ENCODE measurements at places on chromosomes 11 and 22.
A peak's percentile ranks its signal among the peaks of the same experiment; 100 is the strongest.

DNA sequence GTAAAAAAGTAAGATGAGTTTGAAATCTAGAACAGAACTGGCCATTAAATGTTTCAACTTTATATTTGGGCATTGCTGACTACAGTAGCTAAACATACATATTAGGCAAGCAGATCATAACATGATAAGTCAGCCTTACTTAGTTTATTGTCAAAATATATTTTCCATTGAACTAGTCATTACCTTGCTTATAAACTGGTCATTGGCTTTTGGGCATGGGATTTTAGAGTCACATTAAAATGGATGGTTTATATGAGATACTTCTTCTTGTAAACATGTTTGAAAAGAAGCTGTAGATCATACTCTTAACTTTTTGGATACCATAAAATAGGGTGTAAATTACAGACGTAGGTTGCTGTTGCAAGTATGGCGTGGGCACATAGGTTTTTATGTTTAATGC, 2.7 kb downstream of the HIPK3 start:
- DNase-seq = no peak

GRCh38 chr11:116529271-116529670, 243.5 kb downstream of the BUD13 start:
- no peak for DNase-seq

GRCh38 chr11:109196016-109196415, 226.0 kb upstream of the C11orf87 start:
- DNase-seq = peak; percentile 35

DNA sequence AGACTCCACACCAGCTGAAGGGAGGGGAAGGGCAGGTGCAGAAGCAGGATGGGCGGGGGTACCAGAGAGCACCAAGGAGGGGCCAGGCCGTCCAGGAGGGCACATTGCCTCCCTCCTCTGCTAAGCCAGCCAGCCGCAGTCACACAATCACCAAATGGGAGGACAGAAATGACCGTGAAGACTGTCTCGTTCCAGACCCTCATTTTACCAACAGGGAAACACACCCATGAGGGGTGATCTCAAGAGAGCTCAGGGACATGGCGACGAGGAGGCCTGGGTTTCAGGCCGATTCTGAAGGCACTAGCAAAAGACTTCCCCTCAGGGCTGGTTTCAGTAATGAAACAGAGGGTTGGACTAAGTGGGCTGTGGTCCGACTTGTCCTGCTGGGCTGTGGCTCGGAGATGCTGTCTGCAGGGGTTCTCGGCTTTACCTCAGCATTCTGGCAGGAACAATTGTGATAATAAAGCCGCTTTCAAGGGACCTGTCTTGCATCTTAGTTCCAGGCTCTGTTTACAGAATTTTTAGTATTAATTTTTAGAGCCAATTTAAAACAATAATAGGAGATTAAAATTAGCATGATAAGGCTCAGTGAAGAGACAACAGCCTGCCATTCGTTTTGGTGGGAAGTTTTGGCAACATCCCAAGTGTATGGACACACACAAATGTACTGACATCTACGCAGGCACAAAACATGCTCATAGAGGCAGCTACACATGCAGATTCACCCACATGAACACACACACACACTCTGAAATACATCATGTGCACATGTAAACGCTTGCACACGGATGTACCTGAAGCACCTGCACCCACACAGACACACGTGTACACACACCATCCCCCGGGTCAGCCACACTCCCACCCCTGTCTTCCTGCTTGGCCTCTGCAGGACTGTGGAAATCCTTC, 2.0 kb upstream of the B3GAT1 start:
- DNase-seq = no peak

- DNase-seq = no peak
These were observed 8.4 kb downstream of the MRGPRF start for GRCh38 chr11:69004411-69005182.

GRCh38 chr22:39916496-39916895, 15.6 kb downstream of the GRAP2 start:
- DNase-seq = no peak

GRCh38 chr11:96112192-96113128, 188.6 kb upstream of the MTMR2 start:
- DNase-seq = peak; percentile 49

DNA sequence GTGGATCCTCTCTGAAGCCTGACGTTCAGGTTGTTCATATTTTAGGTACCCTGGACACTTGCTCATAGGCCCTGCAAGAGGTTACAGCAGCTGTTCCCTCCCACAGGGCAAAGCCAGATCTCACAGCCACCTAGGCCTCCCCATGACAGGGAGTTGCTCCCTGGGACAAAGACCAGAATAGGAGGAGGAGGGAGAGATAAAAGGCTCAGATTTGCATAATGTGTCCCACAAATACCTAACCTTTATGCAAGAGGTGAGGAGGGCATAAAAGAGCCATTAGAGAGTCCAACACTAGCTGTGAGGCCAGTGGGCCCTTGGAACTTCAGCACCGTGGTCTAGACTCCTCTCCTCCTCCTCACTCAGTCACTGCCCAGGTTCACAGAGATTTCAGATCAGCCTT, 33.8 kb downstream of the ZNF280B start:
- DNase-seq = no peak

- DNase-seq = no peak
These were observed 2.9 kb upstream of the ASCL2 start for GRCh38 chr11:2273311-2273710.

GRCh38 chr22:24803064-24803542, 2.9 kb upstream of the SGSM1 start:
- DNase-seq = peak; percentile 53

DNA sequence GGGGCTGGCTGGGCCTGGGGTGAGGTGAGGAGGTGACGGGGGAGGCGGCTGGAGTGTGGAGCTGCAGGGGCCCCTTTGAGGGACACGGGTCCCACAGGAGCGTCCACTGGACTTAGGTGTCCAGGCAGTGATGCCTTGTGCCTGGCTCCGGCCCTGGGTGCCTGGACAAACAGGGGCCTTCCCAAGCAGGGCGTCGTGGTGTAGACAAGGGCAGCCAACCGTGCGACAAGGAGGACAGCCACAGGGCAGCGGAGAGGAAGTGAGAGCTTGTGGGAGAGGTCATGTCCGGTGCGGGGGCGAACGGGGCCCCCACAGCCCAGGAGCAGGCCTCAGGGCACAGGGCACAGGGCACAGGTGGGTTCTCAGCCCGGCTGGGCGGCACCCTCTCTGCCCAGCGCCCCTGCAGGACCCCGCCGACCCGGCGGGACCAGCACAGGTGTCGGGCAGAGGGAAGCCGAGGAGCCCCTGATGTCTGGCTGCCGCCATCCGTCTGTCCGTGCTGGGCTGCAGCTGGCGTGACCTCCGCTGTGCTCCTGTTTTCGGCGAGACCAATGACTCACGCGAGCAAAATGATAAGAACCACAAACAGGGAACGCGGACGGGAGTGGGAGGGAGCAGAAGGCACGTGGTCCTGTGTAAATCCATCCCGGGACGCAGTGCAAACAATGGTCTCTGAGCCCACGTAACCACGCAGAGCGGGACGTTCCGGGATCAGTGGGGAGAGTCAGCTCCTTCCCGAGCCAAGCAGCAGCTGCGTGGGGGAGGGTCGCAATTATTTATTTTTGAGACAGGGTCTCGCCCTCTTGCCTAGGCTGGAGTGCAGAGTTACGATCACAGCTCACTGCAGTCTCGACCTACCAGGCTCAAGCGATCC, 49.1 kb upstream of the A4GALT start:
- DNase-seq = peak; percentile 87

GRCh38 chr11:37072538-37073055, 474.6 kb upstream of the RAG2 start:
- peak; percentile 8 for DNase-seq

DNA sequence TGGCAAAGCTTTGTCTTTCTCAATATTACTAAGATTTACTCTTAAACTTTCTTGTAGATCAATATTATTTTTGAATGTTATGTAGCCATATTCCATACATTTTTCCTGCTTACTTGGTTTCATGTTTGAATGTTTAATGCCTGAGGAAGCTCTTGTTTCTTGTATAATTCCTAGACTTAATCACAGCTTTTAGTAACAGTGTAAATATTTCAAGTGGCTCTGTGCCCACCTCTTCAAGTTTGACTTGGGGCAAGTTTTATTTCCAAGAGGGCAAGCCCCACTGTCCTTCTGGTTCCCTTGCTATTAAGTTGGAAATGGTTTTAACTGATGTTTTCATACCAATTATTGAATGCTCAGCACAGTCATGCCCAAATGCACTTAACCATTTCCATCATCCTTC, 1004.1 kb downstream of the OPCML start:
- DNase-seq = no peak

- DNase-seq = no peak
These were observed 52.3 kb upstream of the MS4A8 start for GRCh38 chr11:60647087-60647486.

- DNase-seq = peak; percentile 95
These were observed 50.5 kb upstream of the SHISAL1 start for GRCh38 chr22:44363013-44363979.

Data from cardiac fibroblast (primary cell).